ENCODE measurements at places on chromosomes 12 and 14.

- no peak for DNase-seq
These were observed 85.9 kb downstream of the TTC7B start for GRCh38 chr14:90730206-90730766.

- no peak for DNase-seq
These were observed 47.1 kb upstream of the CDKN3 start for GRCh38 chr14:54349713-54350112.

GRCh38 chr14:36361210-36361853 lies 40.9 kb upstream of the MBIP start:
- no peak for DNase-seq

GRCh38 chr14:56211844-56212243 lies 93.6 kb downstream of the PELI2 start:
- no peak for DNase-seq

- no peak for DNase-seq
These were observed 314.3 kb upstream of the RTL1 start for GRCh38 chr14:101217616-101218371.

DNA sequence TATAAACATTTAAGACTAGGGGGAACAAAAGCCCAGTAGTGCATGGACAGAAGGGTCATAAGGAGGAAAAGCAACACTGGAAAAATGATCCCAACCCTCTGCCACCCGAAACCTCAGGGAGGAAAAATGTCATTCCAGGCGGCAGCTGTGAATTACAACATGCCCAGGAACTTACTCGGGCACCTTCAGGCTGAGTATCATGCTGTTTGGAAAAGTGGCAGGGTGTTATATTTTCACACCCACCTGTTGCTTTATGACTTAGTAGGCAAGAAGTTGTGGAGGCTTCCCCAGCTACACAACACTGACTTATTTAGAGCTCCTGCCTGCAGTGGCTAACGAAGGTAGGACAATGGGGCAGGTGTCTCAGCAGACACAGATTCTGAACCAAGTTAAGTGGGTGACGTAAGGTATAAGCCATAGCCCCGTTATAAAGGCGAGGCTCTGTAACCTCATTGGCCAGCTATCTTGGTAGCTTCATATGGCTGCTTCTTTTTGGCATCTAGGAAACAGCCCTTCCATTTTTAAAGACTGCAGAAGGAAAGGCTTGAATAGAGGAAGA lies 96.1 kb upstream of the IFNG-AS1 start:
- DNase-seq = no peak

DNA sequence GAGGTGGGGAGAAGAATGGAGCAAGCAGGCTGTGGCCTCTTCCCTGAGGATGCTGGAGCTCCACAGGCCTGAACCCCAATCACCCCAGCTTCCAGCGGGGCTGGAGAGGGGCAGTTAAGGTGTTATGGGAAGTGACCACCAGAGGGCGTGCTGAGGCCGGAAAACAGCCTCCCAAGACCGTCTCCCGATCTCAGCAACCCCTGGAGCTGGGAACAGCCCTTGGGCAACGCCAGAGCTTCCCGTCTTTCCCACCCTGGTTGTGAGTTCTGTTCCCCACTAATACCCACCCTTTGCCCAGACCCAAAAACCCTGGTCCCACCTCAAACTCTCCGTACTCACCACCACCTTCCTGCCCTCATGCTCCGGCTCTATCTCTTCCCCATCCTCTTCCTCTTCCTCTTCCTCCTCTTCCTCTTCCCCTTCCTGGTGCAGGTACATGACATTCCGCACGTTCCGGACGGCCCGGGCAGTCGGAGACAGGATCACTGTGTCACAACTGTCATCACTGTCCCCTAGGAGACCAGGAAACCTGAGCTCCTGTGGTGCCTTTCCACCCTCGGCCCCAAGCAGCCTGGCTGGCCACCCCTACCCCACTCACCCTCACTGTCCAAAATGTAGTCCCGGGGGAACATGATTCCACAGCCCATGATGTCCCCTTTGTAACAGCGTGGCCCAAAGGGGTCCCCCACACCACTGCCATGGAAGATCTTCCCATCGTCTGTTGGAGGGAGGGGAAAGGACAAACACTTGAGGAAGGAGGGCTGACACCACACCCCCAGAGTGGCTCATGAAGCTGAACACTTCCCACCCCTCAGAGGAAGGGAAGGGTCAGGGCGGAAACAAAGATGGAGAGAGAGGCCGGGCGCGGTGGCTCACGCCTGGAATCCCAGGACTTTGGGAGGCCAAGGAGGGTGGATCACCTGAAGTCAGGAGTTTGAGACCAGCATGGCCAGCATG lies 12.9 kb downstream of the SPRYD3 start:
- DNase-seq = peak; percentile 58

GRCh38 chr12:80576641-80577418 lies 130.6 kb upstream of the MYF6 start:
- no peak for DNase-seq
